ENCODE measurements at places on chromosomes 2 and 18.

DNA sequence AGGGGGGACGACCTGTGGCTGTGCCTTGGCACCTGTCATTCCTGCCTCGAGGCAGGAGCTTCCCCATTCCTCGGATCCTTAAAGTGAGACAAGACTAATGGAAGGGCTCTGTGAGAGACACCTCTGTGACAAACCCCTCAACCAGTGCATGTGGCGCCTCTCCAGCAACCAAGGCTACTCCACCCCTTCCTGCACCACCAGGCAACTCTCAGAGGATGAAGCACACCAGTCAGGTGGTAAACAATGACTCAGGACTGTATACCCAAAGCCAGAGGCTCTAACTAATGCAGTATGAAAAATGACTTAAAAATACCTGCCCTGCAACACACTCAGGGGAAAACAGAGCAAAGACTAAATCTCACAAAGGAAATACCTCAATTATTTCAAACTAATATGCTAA is 136.9 kb downstream of the UXS1 start:
- peak; percentile 45 for DNase-seq

DNA sequence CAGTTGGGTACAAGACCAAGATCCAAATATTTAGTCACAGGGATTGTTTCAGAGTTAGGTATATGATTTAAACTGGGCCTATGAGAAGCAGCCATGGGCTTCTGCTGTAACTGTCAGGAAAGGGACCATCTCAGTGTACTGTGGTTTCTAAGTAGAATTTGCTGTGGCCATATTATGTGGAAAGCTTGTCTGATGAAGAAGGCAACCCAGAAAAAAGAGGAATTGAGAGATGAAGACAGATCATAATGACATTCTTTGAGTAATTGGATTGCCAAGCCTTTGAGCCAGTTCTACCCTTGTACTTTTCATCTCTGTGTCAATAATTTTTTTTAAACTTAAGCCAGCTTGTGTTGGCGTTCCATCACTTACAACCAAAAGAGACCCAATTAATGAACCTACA is 259.6 kb downstream of the NUP35 start:
- DNase-seq: no peak

DNA sequence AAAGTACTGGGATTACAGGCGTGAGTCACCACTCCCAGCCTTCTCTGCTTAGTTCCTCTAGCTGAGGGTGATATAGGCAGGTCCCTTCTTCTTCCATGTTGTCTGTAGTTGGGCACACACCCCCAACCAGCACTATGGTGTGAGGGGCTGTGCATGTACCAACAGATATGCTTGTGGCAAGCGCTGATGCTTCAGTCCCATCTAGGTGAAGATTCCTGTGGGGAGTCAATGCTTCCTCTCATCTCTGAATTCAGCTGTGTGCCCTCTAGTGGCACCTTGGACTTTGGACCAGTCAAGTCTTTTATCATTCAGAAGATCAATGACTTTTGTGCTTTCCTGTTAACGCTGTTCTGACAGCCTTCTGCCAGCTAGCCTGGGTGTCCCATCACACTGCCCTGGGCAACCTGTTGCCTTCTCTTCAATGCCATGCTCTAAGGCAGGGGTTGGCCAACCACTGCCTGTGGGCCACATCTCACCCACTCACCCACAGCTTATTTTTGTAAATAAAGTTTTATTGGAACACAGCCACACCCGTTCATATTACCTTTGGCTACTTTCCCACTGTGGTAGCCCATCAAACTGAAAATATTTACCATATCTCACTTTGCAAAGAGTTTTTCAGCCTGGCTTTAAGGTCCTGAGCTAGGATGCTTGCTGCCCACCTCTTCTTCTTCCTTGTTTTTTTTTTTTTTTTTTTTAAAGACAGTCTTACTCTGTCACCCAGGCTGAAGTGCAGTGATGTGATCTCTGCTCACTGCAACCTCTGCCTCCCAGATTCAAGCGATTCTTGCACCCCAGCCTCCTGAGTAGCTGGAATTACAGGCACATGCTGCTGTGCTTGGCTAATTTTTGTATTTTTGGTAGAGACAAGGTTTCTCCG is 51.0 kb downstream of the NPAS2 start:
- no peak for DNase-seq

GRCh38 chr2:174522553-174522952 is 35.7 kb upstream of the GPR155 start:
- no peak for DNase-seq

DNA sequence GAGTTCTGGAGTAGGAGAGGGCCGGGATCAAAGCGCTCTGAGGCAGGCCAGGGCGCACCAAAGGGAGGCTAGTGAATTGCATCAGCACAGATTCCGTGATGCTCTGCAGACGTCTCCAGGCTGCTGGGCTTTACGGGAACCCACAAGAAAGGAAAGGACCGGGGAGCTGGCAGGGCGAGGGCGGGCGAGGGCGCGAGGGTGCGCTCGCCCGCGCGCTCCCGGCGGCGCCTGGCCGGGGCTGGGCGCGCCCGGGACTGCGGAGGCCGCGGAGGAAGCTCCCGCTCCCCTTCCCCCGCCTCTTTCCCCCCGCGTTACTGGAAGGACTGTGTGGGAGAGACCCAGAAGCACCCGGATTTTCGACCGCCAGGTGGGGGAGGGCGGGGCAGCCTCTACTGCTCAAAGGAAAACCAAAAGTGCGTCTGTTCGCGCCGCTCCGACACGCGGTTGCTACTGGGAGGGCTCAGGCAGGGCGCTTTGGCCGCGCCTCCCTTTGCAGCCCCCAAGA is 2.4 kb upstream of the FOSL2 start:
- peak; percentile 85 for DNase-seq

- no peak for DNase-seq
Observed at GRCh38 chr2:147479358-147479757, 365.5 kb upstream of the ACVR2A start.

- DNase-seq: no peak
Observed at GRCh38 chr2:194380011-194380410, 1277.0 kb upstream of the SLC39A10 start.

GRCh38 chr2:56801770-56802169 is 618.0 kb downstream of the CCDC85A start:
- DNase-seq: no peak

GRCh38 chr18:21930177-21930576 is 189.6 kb downstream of the MIB1 start:
- DNase-seq: no peak

DNA sequence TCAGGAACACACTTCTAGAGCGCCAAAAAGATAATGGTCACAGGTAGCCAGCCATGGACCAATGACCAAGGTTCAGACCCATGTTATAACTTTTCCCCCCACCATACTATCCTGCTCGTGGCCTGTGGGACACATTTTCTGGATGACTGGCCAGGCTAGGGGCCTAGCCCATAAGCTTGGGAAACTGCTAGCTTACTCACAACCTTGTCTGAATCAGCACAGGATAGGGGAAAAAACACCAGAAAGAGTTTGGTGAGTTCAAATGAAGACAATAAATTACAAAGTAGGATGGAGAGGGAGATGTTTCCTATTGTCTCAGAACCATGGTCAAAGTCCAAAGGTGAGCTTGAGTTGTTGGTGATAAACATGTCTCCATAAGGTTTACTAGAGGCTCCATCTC is 156.3 kb upstream of the CCDC68 start:
- no peak for DNase-seq

DNA sequence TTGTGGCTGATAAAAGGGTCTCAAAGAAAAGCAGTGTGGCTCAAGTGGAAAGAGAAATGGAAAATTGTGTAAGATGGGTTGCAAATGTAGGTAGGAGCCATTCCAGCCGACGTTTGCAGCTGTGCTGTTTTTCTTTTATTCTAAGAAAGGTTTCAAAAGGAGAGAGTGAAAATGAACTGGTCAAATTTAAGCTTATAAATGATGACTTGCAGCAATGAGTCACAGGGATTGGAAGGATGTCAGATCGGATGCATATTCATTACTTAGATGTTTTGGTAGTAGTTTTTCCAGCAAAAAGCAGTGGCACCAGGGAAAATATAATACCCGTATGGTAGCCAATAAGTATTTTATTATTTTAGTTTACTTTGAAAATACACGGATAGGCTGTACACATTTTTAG is 79.1 kb downstream of the LRRTM4 start:
- DNase-seq: no peak
